Activated T-cell treated with anti-CD3 and anti-CD28 coated beads, Interleukin-2, amount 50 U/mL, for 72 hours (primary cell): ENCODE measurements at places on chromosomes 2 and 18.

DNA sequence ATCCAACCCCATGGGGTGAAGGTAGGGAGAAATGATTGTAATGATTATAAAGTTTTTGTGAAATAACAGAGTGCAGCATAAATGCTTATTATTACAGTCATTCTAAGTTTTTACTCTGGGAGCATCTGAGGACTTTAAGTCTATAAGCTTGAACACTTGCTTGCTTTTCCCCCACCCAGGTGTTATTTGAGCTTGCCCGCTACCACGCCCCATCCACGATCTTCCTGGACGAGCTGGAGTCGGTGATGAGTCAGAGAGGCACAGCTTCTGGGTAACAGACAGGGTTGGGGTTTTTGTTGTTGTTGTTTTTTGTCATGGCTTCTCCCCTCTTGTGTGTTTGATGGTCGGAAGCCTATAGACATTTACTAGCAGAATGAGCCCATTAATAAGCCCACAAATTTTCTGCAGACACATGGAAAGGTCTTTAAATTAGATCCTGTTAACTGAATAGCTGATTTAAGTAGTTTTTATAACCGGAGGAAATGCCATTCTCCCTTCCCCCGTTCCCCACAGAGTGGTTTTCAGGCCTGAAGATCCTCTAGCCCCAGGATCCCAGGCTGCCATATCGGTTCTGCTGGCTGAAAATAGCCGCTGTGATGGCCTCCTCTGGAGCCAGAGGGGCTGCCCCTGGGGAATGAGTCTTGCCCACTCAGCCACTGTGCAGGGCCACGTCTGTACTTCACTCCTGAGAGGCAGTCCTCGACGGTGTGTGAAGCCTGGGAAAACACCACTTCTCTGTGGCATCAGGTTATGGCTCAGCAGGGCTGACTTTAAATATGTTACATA, 39.9 kb upstream of the ELOA2 start:
- no peak for DNase-seq

DNA sequence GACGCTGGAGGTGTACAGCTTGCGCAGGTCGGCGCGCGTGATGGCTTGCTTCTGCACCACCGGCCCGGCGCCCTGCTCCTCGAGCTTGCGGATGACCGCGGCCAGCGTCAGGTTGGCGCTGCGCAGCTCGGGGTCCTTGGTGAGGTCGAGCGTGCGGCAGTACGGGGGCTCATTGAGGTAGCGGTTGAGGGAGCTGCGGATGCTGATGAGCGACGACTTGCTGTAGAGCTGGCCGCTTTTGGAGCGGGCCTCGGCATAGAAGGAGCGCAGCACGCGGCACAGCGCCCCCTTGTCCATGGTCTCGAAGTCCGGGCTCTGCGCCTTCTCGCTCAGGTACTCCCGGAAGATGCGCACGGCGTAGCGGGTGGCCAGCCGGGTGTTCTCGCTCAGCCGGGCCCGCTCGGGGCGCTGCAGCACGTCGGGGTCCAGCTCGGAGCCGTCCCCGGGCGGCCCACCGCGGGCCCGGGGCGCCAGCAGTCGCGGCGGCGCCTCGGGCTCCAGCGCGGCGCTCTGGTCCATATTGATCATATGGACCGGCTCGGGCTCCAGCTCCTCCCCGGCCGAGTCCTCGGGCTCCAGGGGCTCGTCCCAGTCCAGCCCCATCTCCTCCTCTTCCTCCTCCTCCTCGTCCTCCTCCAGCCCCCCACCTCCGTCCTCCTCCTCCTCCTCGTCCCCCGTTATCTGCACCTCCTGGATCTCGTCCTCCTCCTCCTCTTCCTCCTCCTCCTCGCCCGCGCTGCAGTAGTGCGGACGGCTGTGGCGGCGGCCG, 523 bp downstream of the KCTD1 start:
- DNase-seq: peak; percentile 76

DNA sequence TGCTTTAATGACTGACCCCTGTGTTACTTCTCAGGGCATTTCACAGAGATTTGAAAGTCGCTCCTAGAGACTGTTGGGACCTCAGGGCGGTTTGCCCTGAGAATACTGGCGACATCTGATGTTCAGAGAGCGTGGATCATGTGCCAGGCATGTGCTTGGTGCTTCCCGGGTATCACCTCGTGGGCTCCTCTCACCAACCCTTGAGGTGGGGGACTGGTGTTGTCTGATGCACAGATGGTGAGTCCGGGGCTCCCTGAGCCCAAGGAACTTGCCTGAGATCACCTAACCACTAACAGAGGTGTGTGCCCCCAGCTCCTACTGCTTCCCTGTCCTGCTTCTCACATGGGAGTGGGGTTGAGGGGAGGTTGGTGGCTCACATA, 16.2 kb downstream of the ATOH8 start:
- DNase-seq: no peak

GRCh38 chr2:3426615-3427014, 47.1 kb downstream of the TRAPPC12 start:
- no peak for DNase-seq

GRCh38 chr2:66577321-66578053, 142.6 kb downstream of the MEIS1 start:
- DNase-seq: no peak

DNA sequence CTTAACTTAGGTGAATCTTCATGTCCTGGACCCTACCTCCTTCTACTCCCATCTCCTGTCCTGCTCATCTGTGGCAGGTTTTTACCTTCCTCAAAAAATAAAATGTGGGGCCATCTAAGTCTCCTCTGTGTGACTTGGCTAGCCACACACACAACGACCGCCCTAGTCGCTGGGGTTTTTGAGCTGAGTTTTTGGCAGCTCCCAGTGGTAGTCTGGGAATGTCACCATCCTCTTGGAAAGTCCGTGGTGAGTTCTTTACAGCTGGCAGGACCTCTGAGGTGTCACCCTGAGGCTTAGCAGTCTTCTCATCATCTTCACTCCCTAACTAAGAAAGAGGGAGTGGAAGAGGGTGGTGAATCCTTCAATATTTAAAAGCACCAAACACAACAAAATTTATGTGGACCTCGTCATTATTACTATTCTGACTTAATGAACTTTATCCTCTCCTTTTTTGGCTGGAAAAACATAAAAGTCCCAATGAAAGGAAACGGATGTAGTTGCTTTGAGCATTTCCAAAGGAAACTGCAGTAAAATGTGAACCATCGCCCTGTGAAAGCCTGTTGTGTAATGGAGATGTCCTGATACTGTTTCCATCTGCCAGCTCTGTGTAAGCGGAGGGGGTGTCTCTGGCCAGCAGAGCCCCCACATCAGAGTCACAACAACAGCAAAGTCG, 78.6 kb downstream of the VAPA start:
- DNase-seq: no peak

DNA sequence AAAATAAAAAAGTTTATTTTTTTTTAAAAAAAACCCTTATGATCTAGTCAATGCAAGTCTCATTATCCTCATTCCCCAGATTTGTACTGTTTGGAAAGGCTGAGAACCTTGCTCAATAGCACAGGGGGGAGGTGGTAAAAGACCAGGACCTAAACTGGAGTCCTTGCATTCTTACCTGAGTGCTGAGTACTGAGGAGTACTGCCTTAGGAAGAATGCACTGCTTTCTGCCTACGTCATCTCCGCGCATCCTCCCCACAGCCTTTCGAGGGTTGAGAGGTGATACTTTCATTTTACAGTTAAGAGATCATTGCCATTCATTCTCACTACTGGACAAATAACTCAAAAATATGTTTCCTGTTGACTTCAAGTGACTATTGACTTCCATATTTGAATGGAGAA, 73.8 kb downstream of the MAP3K20 start:
- peak; percentile 70 for DNase-seq

GRCh38 chr2:24652265-24653182, 140.7 kb downstream of the PTRHD1 start:
- DNase-seq: no peak

DNA sequence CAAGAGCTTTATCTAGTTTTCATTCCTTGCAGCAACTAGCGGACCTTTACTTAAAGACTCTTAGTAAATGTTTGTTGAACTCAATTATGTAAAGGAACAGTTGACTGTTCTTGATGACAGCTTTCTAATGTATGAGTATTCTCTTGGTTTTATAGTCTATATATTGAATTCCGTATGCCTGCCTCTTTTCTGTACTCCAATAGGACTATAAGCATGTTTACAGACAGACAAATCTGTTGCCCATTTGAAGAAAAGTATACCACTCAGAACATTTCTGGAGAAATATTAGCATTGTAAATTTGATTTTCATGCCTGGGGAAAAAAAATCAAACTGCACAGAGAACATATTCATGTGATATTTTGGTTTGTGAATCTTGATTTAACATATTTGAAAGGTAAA, 109.5 kb downstream of the LRRTM1 start:
- DNase-seq: no peak

- no peak for DNase-seq
Observed at GRCh38 chr2:82256983-82257632, 1952.6 kb upstream of the LRRTM1 start.

DNA sequence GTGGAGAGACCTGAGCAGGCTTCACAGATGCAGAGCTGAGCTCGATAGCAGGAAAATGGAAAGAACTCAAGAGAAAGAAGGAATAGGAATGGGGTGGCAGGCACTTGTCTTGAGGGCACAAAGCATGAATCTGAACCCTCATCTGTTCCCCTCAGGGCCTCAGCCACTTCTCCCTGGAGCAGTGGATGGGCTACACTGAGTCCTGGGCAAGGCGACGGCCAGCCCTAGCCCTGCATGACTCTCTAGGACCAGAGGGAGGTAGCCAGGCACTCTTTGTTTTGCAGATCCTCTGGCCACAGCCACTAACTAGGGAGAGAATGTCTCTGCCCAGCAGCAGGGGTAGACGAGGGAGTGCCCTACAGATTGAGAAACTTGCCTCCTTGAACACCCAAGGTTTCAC, 3.4 kb upstream of the TEX51 start:
- no peak for DNase-seq

DNA sequence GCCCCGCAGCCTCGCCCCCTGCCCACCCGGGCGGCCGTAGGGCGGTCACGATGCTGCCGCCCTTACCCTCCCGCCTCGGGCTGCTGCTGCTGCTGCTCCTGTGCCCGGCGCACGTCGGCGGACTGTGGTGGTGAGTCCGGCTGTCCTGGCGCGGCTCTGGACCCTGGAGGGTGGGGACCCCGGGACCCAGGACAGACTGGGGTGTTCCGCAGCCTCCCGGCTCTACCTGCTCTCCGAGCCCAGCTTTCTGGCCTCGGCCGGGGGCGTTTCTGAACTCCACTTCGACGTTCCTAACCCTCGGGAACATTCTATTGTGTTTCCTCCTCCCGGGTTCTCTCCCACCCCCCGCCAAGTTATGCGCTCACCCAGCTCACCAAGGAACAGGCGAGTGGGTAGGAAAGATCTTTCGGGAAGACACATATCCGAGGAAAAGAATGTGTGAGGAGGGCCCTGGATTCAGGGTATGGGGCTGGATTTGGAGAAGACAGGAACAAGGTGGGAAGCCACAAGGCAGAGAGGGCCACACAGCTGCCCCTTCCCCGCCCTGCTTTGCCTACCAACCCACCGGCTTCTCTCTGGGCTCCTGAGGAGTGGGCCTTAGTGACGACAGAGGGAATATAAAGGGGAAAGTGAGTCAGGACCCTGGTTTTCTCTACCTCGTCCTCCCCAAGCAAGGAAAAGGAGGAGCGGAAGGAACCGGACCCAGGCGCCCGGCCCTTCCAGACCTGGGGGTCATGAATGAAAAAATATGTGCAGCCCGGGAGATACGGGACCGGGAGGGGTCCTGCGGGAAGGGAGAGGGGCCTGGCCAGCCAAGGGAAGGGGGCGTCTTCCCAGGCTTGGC, 605 bp downstream of the WNT6 start:
- DNase-seq: no peak

GRCh38 chr2:37390777-37391176, 46.3 kb downstream of the QPCT start:
- DNase-seq: no peak

GRCh38 chr2:96701636-96702035, 38.2 kb downstream of the LMAN2L start:
- no peak for DNase-seq

DNA sequence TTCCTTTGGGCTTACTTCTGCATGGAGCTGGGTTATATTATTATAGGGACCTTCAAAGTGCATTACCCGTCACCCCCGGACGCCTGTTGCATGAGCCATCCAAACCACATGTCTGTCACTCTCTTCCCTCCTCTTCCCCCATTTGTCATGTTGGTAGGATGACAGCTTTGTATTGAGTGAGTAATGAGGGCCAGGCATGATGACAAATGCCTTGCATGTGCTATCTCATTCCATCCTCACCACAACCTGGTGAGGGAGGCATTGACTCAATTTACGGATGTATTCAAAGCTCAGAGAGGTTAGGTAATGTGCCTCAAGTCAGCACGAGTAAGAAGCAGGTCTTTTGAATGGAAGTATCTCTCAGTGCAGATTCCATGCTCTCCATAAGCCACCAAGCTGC, 510.5 kb upstream of the TNP1 start:
- DNase-seq: peak; percentile 39

DNA sequence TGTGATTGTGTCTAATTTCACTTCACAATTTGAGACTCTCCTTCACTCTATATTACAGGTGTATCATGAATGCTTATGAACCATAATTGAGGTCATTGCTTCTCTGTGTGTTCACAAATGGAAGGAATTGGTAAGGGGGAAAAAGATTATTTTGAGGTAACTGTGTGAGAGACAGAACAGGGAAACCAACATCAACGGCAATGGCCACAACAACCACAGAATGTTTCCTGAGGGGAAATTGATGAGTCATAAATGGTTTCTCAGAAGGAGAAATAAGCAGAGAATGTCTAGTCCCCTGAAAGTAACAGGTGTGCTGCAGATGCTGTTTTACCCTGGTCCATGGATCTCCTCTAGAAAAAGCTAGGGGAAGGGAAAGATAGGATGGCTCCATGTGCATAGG, 361.2 kb upstream of the GALNT5 start:
- DNase-seq: no peak

DNA sequence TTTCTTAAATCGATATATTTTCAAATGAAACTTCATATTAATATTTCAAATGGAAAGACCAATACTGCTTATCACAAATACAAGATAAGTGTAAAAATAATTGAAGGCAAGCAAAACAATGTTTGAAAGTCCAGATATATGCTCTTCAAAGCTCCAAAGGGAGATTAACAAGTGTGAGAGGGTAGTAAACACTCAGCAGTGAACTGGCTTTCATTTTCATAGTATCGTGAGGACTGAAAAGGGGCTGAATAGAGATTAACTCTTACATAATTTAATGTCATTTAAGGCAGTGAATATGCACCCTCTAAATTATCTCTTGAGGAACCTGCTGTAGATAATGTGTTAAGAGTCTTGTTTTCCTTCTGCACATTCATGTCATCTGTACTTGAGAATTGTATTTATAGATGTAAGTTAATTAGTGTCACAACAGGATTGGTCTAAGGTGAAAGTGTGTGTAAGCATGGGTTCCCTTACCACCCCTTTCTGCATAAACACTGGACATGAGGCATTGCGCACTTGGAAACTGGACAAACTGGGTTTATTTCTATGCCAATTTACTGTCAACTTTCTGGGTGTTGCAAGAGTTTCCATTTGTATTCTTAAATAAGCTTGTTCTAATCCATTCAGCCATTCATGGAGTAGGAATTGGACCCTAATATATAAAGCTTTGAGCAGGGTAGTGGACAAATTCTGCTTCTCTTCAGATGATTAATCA, 76.7 kb upstream of the SESTD1 start:
- no peak for DNase-seq

- DNase-seq: no peak
Observed at GRCh38 chr2:17232776-17233556, 285.3 kb downstream of the RAD51AP2 start.
